Activated T-helper 17 cell treated with anti-CD3 and anti-CD28 coated beads, Interleukin-2, amount 50 U/mL, for 72 hours (primary cell): ENCODE measurements at places on chromosomes 4 and X. TPM values are rescaled to one million over a fixed set of nuclear protein-coding genes. Genes with fewer than 3 reads are reported as not detected.

The NOX1 gene
- total RNA-seq = not detected

The FRAS1 gene
- total RNA-seq = not detected

The GAGE12E gene
- total RNA-seq = not detected

The ENOX2 gene
- total RNA-seq = 7.0 TPM

The NHSL2 gene
- total RNA-seq = 0.71 TPM

The HTR2C gene
- not detected for total RNA-seq

DNA sequence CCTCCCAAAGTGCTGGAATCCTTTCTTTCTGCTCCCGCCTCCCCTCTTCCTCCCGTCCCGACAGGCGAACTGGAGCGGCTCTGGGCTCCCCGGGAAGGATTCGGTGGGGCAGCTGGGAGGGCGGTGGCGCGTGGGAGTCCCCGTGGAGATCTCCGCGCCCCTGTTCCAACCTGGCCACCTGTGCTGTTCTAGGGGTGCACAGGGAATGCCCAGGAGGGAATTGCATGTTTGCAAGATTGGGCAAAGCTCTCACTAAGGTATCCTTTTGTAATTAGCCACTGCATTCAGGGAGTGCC is 11.2 kb upstream of the ELF4 start:
- peak overlapping the region; percentile 69 for H3K27ac ChIP-seq
- ATAC-seq = no peak
- no peaks in the 10 kb centered on the region for H3K27me3 ChIP-seq
- H3K4me1 ChIP-seq = peaks cover 11% of the 10 kb centered on the region
- H3K4me3 ChIP-seq = peak overlapping the region; percentile 64
- peaks cover 2% of the 10 kb centered on the region for H3K36me3 ChIP-seq

- no peaks in the 10 kb centered on the region for H3K4me1 ChIP-seq
- H3K27ac ChIP-seq = no peak overlapping the region
- peaks cover 3% of the 10 kb centered on the region for H3K27me3 ChIP-seq
- H3K4me3 ChIP-seq = no peak overlapping the region
These were observed 72.5 kb downstream of the EVC start for GRCh38 chr4:5783486-5783885.

GRCh38 chr4:135050086-135050717 is 848.6 kb upstream of the PABPC4L start:
- H3K27ac ChIP-seq = no peak overlapping the region
- no peaks in the 10 kb centered on the region for H3K27me3 ChIP-seq
- no peaks in the 10 kb centered on the region for H3K36me3 ChIP-seq

DNA sequence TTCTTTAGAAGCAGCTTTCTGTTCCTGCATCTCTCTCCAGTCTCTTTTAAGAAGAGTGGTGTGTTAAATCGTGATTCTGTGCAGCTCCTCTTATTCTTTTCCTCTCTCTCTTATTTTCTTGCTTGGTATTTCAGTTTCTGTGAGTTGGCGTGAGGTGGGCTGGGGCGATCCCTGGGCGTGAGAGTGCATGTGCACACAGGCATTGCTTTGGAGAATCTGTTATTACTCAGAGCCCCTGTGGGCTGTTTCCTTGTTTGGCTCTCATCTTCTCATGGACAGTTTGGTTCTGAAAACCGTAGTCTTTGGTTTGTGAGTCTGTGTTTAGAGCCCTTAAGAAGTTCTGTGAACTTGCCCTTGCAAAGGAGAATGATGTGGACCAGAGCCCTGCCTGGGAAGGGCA is 97.2 kb upstream of the CLNK start:
- H3K4me1 ChIP-seq = no peaks in the 10 kb centered on the region
- H3K4me3 ChIP-seq = no peak overlapping the region
- H3K36me3 ChIP-seq = no peaks in the 10 kb centered on the region
- H3K27me3 ChIP-seq = peaks cover 3% of the 10 kb centered on the region

GRCh38 chr4:127849505-127850234 is 31.0 kb upstream of the PLK4 start:
- peaks cover 30% of the 10 kb centered on the region for H3K36me3 ChIP-seq
- H3K27me3 ChIP-seq = no peaks in the 10 kb centered on the region
- ATAC-seq = no peak
- no peak overlapping the region for H3K4me3 ChIP-seq
- no peak overlapping the region for H3K27ac ChIP-seq

- no peak for ATAC-seq
- H3K27me3 ChIP-seq = no peaks in the 10 kb centered on the region
- no peaks in the 10 kb centered on the region for H3K4me1 ChIP-seq
These were observed 48.1 kb upstream of the ARHGEF6 start for GRCh38 chrX:136828830-136829229.

GRCh38 chrX:74511704-74512103 is 90.4 kb downstream of the SLC16A2 start:
- H3K27ac ChIP-seq = no peak overlapping the region
- H3K4me3 ChIP-seq = no peak overlapping the region
- no peak for ATAC-seq
- peaks cover 6% of the 10 kb centered on the region for H3K4me1 ChIP-seq
- no peaks in the 10 kb centered on the region for H3K27me3 ChIP-seq

GRCh38 chr4:53089936-53090729 is 228.0 kb downstream of the RASL11B start:
- no peaks in the 10 kb centered on the region for H3K4me1 ChIP-seq
- H3K36me3 ChIP-seq = no peaks in the 10 kb centered on the region
- ATAC-seq = no peak
- no peak overlapping the region for H3K27ac ChIP-seq
- no peak overlapping the region for H3K4me3 ChIP-seq

GRCh38 chr4:26858035-26858918 is 2.4 kb upstream of the STIM2 start:
- H3K27ac ChIP-seq = peak overlapping the region; percentile 83
- H3K27me3 ChIP-seq = no peaks in the 10 kb centered on the region
- peaks cover 29% of the 10 kb centered on the region for H3K4me1 ChIP-seq
- no peak for ATAC-seq
- peak overlapping the region; percentile 93 for H3K4me3 ChIP-seq

GRCh38 chrX:153974726-153975286 is 2.3 kb downstream of the TMEM187 start:
- H3K4me1 ChIP-seq = peaks cover 9% of the 10 kb centered on the region
- peaks cover 15% of the 10 kb centered on the region for H3K36me3 ChIP-seq
- H3K27me3 ChIP-seq = no peaks in the 10 kb centered on the region
- ATAC-seq = no peak
- peak overlapping the region; percentile 88 for H3K27ac ChIP-seq

GRCh38 chrX:26651755-26652154 is 435.8 kb downstream of the MAGEB5 start:
- no peak overlapping the region for H3K4me3 ChIP-seq
- H3K27ac ChIP-seq = no peak overlapping the region
- no peaks in the 10 kb centered on the region for H3K36me3 ChIP-seq
